ENCODE measurements at places on chromosomes 7 and 10.

DNA sequence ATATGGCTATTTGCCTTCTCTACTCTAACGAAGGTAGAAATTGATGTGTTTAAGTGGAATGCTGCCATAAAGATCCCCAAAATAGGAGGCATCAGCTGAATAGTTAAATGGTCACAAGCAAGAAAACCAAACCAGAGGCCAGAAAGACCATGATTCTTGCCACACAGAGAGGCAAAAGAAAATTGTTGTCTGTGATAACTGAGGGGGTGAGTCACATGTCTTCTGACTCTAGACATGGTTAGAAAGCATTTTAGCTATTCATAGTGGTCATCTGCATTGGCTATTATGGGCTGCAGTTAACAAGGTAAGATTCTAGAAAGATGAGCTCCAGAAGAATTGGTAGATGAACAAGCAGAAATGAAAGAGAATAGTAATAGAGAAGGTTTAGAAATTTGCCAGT, 361.4 kb upstream of the NPSR1 start:
- no peak for DNase-seq

DNA sequence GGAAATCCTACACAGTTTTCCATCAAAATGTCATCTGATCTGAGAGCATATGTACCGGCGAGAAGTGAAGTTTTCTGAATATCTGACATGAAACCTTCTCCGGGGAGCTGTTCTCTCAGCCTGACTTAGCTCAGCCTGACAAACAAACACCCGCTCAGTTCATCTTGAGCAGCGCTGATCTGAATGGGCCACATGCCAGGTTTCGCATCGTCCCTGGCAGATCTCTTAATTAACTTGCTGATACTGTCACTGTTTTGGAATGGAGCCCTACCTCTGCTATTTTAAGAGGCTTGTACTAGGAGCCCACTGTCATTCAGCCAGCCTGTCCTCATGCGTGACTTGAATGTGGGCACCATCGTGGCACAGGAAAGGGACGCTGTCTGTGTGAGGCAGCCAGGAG, 109.2 kb downstream of the STRA8 start:
- DNase-seq = peak; percentile 78

- no peak for DNase-seq
These were observed 57.9 kb downstream of the CUX1 start for GRCh38 chr7:101875283-101875846.

- no peak for DNase-seq
These were observed 425.3 kb upstream of the ANKRD30A start for GRCh38 chr10:36700123-36700522.

GRCh38 chr7:111975346-111975745, 230.9 kb downstream of the DOCK4 start:
- DNase-seq = no peak

- no peak for DNase-seq
These were observed 157.4 kb downstream of the ARID5B start for GRCh38 chr10:62058896-62059216.

GRCh38 chr7:35617041-35617440, 77.9 kb downstream of the HERPUD2 start:
- no peak for DNase-seq

GRCh38 chr10:89738551-89739209, 37.3 kb downstream of the KIF20B start:
- DNase-seq = no peak

GRCh38 chr7:154837622-154838021, 165.3 kb downstream of the PAXIP1 start:
- no peak for DNase-seq

GRCh38 chr7:126959649-126960048, 293.1 kb downstream of the GRM8 start:
- no peak for DNase-seq

DNA sequence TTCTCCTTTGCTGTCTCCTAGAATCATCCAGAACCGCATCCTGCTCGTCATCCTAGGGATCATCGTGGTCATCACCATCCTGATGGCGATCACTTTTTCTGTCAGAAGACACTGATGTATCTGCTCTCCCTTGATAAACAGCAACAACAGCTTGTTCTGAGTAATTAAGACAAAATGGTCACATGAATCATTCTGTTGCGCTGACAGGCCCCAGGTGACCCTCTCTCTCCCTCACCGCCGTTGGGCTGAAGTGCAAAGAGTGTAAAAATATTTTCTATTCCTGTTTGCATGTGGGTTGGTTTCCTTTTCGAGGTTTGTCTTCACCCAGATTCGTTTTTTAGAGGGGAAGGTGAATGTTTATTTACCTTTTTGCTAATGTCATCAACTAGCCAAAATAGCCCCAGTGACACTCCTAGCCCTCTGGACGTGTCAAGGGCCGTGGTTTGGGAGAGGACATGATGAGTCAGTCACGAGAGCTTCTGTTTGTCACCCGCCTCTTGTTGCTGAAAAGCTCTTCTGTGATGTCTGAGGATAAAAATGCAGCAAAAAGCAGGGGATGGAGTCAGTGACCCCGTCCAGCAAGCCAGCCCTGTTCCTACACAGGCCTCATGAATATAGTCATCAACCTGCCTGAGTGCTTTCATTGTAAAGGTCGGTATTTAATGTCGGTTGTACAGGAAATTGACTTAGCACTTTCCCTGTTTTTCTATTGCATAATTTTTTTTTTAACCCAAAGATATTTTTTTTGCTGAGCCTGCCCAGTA, 134.6 kb upstream of the TCF7L2 start:
- DNase-seq = no peak

DNA sequence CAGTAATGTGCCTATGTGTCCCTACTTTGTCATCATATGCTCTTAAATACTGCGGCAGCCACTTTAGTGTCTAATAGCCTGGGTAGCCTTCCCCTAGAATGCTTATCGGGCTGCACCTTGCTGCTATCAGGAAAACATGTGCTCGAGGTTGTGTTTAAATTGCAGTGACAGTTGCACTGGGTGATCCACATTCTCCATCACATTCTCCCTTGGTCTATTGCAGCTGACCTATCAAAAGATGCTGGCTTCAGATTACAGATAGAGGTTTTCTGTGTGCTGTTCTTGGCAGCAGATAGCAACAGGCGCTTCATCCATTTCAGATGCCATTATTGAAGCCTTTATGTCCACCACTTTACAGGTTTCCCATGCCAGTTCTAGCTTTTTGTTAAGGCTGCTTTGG, 130.1 kb upstream of the MDFIC start:
- DNase-seq = no peak

- no peak for DNase-seq
These were observed 67.2 kb downstream of the CTTNBP2 start for GRCh38 chr7:117806011-117806410.

- DNase-seq = no peak
These were observed 108.3 kb downstream of the ZMIZ1 start for GRCh38 chr10:79176949-79177602.

GRCh38 chr10:3955493-3955892, 170.5 kb upstream of the KLF6 start:
- DNase-seq = no peak

DNA sequence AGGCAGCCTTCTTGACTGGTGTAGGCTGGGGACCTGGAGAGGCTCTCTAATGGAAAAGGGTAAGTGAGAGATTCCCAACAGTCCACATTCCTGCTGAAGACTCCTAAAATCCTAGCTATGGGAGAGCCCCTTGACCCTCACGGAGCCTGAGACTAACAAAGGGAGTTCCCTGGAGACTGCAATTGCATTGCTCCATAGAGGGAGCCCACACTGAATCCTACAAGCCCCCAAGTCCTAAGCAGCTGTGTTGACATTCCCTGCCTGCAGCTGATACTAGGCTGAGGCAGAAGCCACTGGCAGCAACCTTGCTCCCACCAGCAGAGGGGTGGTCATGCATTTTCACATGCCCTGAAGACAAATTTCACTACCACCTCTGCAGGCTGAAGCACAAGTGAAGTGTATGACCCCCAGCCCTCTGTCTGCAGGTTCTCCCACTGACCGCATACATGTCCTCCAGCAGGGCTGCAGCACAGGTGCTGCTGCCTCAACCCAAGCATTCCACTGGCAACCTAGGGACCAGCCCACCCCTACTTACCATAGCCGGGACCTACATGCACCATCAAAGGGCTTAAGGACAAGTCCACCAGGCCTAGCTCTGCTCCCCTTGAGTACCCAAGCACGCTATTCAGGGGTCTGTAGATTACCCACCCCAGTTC, 130.3 kb upstream of the SLC13A1 start:
- DNase-seq = no peak

DNA sequence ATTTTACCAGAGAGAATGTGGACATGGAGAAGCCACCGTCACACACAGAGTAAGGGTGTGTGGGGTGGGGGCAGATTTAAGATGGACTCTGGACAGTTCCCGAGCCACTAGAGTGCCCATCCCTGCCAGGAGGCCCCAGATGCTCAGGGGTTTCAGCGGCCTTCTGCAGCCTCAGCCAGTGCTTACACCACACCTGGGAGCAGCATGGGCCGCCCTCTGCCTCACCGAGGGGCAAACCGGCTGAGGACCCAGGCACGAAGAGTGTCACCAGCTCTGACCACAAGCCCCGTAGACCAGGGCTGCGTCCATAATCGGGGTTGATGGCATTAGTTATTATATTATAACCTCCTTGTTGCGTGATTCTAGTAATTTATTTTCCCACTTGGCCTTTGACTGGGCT, 6.7 kb upstream of the MNX1 start:
- DNase-seq = no peak

DNA sequence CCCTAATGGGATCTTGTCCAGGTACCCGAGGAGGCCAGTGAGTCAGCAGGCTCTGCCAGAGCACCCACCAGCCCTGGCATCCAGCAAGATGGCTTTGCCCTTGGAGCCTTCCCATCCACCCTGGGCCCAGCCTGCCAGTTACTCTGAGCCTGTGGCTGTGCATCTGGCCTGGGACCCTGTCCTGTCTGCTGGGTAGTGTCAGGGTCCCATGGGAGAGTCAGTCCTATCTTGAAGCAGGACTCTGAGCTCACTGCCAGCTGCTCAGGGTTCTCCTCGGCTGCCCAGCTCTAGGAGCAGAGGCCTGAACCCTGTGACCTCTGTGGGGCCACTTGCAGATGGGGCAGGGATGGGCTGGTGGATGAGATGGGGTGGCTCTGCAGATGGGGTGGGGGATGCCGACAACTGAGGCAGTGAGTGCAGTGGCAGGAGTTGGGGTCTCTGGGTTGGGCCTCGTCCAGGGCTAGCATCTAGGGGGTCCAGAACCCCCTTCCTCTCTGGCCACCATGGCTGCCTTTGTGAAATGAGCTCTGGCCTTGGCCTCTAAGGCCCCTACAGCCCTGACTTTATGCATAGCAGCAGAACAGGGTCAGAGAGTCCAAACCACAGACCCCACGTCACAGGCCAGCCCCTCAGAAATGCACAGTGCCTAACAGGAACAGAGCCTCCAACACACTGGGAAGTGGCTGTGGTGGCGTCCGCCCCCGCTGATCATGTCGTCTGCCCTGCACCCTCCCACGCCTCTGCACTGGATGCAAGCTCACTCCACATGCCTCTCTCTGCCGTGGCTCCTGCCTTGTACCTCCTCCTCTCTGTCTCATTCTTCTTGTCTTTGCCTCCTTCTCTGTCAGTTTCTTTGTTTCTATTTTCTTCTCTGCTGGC, 88.1 kb upstream of the RET start:
- no peak for DNase-seq

DNA sequence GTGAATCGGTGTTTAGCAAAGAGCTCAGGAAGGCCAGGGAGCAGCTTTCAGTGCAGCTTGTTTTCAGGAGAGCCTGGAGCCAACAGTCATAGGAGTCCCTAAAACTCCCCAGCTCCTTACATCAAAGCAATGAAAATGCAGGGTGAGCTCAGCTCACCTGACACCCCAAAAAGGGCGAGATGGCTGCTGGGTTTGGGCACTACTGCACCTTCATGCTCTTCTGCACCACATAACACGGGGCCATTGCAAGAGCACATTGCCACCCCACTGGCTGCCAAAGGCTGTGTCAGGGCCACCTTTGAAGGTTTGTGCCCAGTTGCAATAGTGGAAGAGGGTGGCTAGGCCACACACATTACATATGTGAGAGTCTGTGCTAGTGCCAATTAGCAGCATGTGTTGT, 25.0 kb upstream of the FRMD4A start:
- no peak for DNase-seq

- DNase-seq = no peak
These were observed 28.7 kb downstream of the FAM53B start for GRCh38 chr10:124715439-124715838.

- peak; percentile 40 for DNase-seq
These were observed 584 bp upstream of the GARS1 start for GRCh38 chr7:30594048-30594539.

DNA sequence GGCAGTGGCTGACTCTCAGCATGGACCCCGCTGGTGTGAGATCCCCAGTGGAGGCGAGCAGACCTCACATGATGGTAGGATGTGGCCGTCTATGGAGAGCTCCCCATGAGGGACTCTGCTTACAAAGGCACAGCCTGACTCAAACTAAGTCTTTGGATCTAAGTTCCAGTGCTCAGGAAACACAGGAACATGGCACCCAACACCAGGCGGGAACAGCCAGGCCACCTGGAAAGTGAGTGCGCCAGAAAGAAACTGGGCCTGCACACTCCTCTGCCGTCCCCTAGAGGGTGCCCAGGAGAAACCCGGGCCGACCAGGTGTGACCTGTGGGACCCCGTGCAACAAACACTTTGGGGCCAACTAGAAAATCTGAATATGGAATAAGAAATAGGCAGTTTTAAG, 10.0 kb downstream of the PITRM1 start:
- no peak for DNase-seq

All from NCI-H1105 (cell line).